ENCODE measurements at places on chromosomes 3 and 15.

GRCh38 chr3:195770081-195770840 lies 41.5 kb downstream of the MUC4 start:
- no peak for DNase-seq

DNA sequence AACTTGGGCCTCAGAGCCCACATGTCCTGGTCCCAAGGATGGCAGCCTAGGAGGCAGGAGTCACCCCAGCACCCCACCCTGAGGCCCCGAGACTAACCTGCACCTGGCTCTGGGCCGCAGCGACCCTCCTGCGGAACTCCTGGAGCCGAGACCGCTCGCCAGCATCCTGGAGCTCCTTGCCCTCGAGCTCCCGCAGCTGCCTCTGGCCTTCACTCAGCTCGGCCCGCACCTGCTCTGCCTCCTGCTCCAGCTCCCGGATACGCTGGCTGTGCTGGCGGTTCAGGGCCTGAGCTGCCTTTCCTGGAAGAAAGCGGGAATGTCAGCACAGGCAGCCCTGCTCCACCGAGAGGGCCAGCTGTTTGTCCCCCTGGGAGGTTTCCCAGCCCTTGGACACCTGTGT lies 13.2 kb downstream of the KIF7 start:
- no peak for DNase-seq

- no peak for DNase-seq
These were observed 20.7 kb downstream of the CYFIP1 start for GRCh38 chr15:22959321-22960101.

DNA sequence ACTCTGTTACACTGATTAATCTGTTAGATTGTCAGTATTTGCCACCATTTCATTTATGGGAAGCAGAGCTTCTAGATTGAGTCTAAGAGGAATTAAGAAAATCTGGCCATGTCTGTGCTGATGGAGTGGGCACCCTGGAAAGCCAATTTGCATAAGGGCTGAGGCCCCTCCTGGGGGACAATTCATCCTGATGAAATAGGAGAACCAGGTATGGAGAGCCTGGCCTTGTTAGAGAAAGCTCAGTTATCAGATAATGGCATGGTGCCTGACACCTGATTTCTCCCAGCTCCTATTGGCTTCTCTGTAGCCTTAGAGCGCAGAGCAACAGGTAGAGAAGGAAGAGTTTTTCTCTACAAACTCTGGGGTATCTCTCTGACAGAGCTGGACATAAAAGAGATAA lies 114.2 kb downstream of the EBLN2 start:
- no peak for DNase-seq

DNA sequence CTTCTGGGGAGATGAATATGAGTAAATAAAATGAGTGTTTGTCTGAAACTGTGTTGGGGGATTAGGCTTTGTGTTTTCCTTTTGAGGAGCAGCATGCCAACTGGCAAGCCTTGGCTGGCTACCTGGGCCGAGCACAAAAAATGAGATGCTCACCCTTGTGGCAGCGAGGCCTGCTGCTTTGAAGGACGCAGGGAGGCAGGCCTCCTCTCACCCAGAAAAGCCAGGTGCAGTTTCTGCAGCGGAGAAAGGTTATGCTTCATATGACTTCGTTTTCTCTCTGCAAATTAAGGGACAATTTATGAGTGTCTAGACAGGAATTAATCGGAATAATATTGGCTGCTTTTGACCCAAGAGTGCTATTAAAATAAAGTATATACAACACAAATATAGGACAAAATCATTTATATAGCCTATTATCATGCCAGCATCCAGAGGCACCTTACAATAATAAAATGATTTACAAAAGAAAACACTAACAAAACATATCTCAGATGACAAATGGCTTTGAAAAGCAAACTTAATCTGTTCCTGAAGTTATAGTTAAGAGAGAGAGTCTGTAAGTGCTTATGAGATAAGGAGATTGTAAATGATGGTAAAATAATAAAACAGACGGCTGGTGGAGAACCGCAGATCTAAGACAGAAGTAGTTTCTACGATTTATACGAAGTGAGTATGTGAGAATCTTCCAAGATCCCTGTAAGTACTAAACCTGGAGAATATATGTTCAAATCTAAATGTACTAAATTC lies 682.8 kb upstream of the NR2F2 start:
- peak; percentile 63 for DNase-seq

- DNase-seq: no peak
These were observed 243.2 kb downstream of the MBNL1 start for GRCh38 chr3:152511904-152512303.

DNA sequence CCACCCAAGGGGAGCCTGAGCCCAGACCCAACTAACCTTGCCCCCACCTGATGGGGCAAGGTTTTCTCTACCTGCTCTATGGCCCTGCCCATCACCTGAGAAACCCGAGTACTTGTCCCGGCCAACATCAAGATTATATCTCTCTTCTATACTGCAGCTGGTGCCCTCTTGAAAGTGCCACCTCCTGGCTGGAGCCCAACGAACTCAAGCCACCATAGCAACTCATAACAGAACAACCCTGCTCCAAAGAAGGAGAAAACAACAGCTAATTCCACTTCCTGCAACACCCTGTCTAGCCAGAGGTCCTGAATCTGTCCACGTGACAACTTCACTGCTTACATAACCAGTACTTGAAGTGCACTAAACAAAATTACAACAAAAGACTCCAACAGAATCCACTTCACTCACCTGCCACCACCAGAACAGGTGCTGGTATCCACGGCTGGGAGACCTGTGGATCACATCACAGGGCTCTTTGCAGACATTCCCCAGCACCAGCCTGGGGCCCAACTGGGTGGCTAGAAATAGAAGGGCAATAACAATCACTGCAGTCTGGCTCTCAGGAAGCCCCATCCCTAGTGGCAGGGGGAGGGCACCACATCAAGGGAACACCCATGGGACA lies 49.2 kb downstream of the PIERCE2 start:
- no peak for DNase-seq

- peak; percentile 11 for DNase-seq
These were observed 235.0 kb upstream of the KBTBD8 start for GRCh38 chr3:66762916-66763693.

- no peak for DNase-seq
These were observed 263.3 kb downstream of the NEK10 start for GRCh38 chr3:27105904-27106303.

GRCh38 chr15:71997691-71998090 lies 120.3 kb downstream of the MYO9A start:
- no peak for DNase-seq

DNA sequence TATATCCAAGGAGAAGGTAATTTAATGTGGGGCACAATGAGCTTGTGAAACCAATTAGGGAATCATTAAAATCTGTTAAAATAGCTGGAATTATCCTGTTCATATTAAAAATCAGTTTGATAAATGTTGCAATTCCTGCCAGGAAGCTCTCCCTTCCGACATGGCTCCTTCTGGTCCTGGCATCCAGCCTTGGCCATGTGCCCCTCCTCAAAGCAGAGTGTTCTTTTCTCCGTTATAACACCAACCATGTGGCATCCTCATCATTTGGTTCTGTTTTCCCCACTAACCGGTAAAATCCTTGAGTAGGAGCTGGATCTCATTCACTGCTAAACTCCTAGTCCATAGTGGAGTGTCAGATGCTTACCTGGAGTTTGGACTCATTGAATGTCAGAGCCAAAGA lies 127.2 kb downstream of the ARNT2 start:
- DNase-seq: no peak

GRCh38 chr3:183212565-183212964 lies 40.5 kb upstream of the B3GNT5 start:
- DNase-seq: no peak

DNA sequence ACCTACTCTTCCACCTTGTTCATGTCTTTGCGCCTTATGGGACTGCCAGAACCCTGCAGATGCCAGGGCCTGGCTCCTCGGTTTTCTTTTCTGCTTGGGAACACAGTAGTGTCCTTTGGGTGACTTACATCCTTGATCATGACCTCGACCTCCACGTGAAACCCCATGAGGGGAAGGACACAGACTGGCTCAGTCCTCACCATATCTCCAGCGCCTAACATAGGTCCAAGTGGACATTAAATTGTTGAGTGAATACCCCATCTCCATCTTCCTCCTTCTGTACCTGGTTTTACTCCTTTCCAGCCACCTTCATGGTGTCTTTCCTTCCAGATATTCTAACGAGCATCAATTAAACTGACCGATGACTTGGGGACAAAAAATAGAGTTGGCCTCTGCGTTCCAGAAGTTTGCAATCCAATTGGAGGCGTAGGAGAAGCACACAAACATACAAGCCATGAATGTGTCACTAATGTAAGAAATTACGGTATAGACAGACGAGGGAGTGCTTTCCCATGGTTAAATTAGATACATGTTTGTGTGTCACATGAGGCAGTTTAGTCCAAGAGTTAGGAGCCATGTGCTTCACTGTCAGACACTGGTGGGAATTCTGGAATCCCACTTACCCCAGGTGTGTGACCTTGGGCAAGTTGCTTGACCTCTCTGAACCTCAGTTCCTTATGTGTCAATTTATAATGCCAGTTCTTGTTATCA lies 907 bp upstream of the HERC1 start:
- DNase-seq: no peak

- peak; percentile 84 for DNase-seq
These were observed 60.5 kb downstream of the IGF2BP2 start for GRCh38 chr3:185764163-185764979.

GRCh38 chr15:62591842-62592838 lies 427.1 kb upstream of the C2CD4B start:
- peak; percentile 10 for DNase-seq

GRCh38 chr3:148861277-148861869 lies 3.7 kb upstream of the CPA3 start:
- DNase-seq: peak; percentile 49

DNA sequence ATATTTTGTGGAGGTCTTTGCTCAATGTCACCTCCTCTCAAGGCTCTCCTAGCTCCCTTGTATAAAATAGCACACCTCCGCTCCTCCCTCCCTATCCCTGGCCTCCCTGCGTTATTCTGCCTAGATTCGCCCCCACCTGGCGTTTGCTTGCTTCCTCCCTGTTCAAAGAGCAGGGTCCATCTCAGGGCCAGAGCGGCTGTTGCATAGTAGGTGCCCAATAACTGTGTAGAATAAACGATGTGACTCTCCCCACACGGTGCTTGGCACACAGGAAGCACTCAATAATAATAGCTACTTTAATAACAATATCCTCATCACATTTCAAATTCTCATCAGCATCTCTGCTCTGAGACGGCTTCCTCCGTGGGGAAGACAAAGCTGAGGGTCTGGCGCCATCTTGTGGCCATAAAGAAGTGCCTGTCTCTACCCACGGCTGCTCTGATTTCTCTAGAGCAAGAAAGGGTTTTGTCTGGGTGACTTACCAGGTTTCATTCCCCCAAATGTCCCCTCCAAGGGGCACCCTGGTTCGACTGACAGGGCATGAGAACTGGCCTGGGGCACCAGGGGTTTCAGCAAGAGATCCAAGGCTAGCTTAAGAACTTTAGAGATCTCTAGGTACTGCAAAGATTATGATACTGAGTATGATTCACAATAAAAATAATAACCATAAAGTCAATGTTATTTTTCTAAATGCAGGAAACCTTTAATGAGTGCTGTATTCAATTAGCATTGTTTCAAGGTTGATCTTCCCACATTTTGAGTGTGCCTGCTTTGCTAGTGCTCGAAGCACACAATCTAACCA lies 16.1 kb downstream of the CD276 start:
- peak; percentile 60 for DNase-seq

GRCh38 chr3:170804078-170804477 lies 65.9 kb downstream of the RPL22L1 start:
- DNase-seq: no peak

GRCh38 chr3:129461461-129462146 lies 21.6 kb downstream of the IFT122 start:
- peak; percentile 92 for DNase-seq

- peak; percentile 55 for DNase-seq
These were observed 2.7 kb upstream of the WNT5A start for GRCh38 chr3:55489798-55490132.

- DNase-seq: no peak
These were observed 51.7 kb downstream of the OTOL1 start for GRCh38 chr3:161548301-161548700.

- DNase-seq: no peak
These were observed 110.0 kb downstream of the TMCC1 start for GRCh38 chr3:129783470-129783869.

DNA sequence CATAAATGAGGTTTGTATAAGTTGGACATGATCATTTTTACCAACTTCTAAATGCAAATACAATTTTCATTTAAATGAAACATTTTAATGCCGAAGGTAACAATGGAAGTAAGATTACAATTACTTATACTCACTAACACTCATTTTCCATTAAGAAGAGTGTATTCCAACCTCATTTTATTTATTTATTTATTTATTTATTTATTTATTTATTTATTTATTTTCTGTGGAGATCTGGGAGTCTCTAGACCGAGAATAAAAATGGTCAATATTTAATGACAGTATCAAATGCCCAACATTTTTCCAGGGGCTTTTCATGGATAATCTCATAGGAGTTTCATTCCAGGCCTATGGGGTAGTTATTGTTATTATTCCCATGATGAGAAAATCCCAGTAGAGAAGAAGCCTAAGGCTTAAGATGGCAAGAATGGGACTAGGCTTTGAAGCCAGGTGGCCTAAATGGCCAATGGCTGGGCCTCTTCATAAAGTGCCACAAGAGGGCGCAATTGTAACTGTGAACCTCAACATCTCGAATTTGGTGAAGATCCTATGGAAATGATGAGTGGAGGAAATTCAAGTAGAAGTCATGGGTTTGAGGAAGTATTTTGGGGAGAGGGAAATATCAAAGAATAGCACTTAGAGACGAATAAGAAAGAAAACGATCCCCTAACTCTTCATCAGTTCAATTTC lies 21.3 kb downstream of the VGLL3 start:
- DNase-seq: peak; percentile 63

DNA sequence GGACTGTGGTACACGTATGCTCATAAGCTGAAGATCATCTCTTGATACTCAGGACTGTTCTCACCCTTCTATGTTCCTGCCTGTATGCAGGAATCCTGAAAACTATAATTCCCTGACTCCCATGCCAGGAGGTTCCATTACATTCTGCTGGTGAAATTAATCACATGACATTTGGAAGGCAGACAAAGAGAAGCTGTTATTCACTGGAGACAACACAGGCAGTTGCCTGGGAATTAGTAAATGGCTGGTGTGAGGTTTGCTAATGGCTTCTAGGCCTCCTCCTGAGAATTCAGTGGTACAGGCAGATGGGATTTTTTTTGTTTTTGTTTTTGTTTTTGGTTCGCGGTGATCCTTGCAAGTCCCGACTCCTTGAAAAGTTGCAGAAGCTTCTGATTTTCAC lies 91.4 kb downstream of the CTNNB1 start:
- DNase-seq: no peak

Data from amniotic epithelial cell (primary cell).